ENCODE measurements at places on chromosomes 3 and 15.

GRCh38 chr3:140319739-140320138, 358.1 kb upstream of the TRIM42 start:
- DNase-seq, result no peak

- no peak for DNase-seq
Measured at GRCh38 chr3:52367891-52368880, 52.1 kb downstream of the DNAH1 start.

DNA sequence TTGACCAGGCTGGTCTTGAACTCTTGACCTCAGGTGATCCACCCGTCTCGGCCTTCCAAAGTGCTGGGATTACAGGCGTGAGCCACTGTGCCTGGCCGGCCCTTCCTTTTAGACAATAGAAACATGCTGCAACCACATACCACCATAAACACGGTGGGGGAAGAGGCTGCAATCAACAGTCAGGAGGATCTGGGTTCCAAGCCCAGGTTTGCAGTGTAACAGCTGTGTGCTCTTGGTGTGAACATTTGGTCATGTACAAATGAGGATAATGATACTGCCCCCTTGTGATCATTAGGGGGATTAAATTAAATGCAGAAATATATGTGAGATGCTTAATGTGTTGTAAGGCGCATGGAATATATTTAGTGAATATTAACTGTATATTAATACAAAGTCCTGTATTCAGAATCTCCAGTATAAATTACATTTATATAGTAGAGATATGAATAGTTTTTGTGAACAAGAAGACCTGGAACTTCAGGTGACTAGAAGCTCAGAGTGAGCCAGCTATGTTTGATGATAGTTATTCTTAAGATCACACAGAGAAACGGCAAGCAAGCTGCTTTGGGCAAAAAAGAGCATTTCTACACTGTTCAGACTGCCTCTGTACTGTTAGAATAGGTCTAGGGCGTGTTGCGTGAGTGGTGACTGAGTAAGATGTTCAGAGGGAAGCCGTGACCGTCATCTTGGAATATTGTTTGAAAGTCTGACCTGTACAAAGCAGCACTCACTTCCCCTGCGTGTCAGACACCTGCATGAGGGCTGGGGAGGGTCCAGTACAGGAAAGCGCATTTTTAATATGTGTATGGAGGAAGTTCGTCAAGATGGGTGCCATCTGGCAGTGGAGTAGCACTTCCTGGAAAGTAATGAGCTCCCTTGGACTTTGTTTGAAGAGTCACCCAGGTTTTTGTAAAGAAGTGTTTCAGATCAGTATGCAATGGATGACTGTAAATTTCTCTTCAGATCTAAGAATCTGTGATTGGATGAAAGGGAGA, 125.8 kb downstream of the PGPEP1L start:
- DNase-seq, result no peak

DNA sequence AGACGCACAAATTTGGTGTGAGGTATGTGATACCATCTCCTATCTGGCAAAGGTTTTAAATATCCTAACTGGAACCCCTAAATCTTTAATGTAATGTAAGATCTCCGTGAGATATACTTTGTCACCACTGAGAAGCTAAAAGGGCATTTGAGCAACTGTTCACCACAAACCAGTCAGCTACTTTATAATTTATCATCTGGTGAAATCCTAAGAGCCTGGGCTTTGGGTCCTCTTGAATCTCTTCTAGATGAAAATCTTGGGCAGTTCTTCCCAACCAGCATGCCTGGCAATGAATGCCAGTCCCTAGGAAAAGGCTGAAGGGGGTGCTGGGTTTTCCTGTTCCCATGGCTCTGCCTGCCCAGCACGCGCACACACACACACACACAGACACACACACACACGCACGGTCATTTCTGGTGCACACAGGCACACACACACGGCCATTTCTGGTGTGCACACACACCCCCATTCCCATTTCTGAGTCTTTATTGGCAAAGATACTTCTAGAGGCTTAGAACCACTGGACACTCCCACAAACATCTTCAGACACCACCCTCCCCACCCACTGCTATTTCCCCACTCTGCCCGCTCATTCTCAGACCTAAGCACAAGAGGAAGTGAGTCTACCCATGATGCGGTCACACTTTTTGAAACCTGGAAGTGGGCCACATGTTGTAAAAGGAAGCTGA, 72.6 kb downstream of the MYO1E start:
- peak; percentile 94 for DNase-seq

GRCh38 chr15:89178307-89178977, 42.9 kb downstream of the RLBP1 start:
- DNase-seq, result no peak

DNA sequence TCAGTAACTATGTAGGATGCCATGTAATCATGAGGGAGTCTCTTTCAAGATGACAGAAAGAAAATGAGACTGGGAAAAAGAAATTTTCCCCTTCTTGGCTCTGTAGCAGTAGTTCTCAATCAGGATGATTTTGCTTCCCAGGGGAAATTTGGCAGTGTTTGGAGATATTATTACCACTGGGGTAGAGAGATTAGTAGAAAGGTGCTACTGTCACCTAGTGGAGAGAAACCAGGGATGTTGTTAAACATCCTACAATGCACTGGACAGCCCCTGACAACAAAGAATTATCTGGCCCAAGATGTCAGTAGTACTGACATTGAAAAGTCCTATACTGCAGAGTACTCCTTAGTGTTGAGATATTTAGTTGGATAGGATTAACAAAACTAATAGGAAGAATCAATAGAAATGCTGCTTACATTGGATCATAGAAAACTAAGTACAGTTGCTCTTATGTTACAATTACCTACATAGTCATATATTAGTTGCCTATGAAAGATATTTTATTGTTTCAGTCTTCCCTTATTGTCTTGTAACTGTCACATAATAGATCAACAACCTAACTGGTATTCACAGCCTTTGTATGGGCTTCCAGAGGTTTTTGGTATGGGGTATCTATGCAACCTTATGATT, 433.3 kb downstream of the RAP2B start:
- peak; percentile 32 for DNase-seq

DNA sequence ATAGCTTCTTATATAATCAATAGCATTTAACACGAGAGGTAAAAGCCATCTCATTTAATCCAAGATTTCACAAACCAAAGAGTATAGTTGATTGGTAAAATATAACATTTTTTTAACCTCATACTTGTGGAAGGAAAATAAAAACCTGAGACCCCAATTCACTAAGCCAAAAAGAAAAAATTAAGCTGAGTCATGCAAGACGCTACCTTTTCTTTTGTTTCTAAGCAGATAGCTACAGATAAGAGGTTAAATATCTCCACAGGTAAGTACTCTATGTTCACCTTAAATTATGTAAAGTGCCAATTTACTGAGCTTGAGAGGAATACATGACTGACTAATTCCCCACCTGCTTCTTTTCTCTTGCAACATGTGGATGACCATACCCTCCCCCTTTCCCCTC, 656.4 kb downstream of the MECOM start:
- no peak for DNase-seq

- no peak for DNase-seq
Measured at GRCh38 chr3:186921578-186921977, 8.7 kb upstream of the ST6GAL1 start.

- no peak for DNase-seq
Measured at GRCh38 chr3:57018246-57018645, 42.2 kb upstream of the SPATA12 start.

DNA sequence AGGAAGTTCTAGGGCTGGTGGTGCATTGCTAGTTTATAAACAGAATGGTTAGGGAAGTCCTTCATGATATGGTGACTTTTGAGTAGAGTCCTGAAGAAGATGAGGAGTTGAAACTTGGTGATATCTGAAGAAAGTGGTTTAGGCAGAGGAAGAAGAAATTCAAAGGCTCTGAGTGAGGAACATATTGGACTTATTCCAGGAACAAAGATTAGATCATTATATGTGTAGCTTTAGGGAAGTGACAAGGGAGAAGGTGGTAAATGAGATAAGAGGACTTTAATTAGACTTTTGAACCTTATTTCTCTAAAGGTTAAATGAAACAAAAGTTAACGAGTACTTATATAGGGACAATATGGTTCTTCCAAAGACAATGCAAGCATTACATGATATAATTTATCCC, 286.7 kb downstream of the DOCK3 start:
- DNase-seq, result no peak

- peak; percentile 21 for DNase-seq
Measured at GRCh38 chr3:138049157-138049919, 39.4 kb downstream of the CLDN18 start.

GRCh38 chr3:13519006-13519791, 29.7 kb upstream of the FBLN2 start:
- DNase-seq, result no peak

DNA sequence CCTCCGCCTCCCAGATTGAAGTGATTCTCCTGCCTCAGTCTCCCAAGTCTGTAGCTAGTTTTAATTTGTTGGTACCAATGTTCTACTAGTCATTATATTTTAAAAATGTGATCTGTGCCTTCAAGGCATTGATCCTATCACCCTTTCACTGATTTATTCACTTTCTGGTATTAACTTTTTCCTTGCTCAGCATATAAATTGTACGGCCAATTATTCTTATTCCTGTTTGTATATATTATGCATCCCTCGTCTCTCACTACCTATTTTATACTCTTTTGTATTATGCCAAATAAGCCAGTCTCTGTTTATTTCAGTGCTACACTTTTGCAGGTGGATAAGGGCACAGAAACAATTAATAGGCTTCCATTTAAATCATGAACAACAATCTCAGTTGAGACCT, 620.2 kb upstream of the BCHE start:
- DNase-seq, result no peak

- DNase-seq, result no peak
Measured at GRCh38 chr15:88100181-88100580, 156.4 kb downstream of the NTRK3 start.

- no peak for DNase-seq
Measured at GRCh38 chr3:133491481-133492059, 81.9 kb upstream of the CDV3 start.

DNA sequence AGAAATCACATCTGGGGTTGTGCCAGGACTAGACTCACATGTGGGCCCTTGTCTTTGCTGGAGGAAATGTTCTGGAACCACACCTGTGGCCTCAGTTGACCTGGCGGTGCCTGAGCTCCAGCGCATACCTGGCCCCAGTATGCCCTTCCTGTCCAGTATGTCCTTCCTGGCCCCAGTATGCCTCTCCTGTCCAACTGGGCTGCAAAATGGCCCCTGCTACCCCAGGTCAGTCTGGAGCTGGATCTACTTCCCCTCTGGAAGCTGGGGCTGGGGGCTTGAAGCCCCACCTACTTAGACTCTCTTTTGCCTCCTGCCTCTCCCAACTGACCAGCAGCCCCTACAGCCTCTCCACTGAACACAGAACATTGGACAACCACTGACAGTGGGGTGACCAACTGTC, 15.3 kb downstream of the RASGRF1 start:
- no peak for DNase-seq
